T-cell (primary cell): ENCODE measurements at places on chromosomes 3 and 15. TPM values are rescaled to one million over a fixed set of nuclear protein-coding genes. Genes with fewer than 3 reads are reported as not detected.

DNA sequence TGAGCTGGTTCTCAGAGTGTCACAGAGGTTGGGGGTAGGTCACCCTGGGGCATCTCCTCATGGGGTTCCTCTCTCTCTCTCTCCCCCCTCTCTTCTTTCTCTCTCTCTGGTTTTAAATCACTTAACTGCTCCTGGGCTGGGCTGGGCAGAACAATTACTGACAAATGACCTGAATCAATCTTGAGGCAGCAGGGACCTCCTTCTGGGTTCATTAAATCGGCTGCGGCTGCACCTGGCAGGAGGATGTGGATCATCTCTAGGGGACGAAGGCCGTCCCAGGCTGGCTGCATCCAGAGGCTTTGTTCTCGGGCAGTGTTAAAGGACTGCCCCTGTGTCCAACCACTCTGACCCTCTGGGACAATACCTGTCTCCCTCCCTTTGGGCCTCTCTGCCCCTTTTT lies 143.1 kb downstream of the TLE3 start:
- no peaks in the 10 kb centered on the region for H3K4me1 ChIP-seq
- H3K27ac ChIP-seq: no peak overlapping the region
- no peak overlapping the region for H3K4me3 ChIP-seq

DNA sequence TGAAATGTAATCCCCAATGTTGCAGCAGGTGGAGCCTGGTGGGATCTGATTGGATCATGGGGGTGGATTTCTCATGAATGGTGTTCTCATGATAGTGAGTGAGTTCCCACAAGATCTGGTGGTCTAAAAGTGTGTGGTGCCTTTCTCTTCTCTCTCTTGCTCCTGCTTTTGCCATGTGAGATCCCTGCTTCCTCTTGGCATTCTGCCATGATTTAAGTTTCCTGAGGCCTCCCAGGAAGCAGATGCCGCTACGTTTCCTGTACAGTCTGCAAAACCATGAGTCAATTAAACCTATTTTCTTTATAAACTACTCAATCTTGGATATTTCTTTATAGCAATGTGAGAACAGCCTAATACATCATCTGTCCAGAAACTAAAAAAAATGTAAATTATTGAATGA lies 298.3 kb downstream of the MEX3B start:
- no peak overlapping the region for H3K4me3 ChIP-seq
- H3K36me3 ChIP-seq: no peaks in the 10 kb centered on the region
- no peak for DNase-seq
- no peaks in the 10 kb centered on the region for H3K4me1 ChIP-seq
- no peaks in the 10 kb centered on the region for H3K27me3 ChIP-seq
- no peak overlapping the region for H3K27ac ChIP-seq

GRCh38 chr3:42080453-42080872 lies 10.7 kb upstream of the TRAK1 start:
- H3K4me3 ChIP-seq: no peak overlapping the region
- H3K27ac ChIP-seq: peak overlapping the region; percentile 45
- no peaks in the 10 kb centered on the region for H3K4me1 ChIP-seq
- no peaks in the 10 kb centered on the region for H3K27me3 ChIP-seq
- DNase-seq: no peak
- no peaks in the 10 kb centered on the region for H3K36me3 ChIP-seq

DNA sequence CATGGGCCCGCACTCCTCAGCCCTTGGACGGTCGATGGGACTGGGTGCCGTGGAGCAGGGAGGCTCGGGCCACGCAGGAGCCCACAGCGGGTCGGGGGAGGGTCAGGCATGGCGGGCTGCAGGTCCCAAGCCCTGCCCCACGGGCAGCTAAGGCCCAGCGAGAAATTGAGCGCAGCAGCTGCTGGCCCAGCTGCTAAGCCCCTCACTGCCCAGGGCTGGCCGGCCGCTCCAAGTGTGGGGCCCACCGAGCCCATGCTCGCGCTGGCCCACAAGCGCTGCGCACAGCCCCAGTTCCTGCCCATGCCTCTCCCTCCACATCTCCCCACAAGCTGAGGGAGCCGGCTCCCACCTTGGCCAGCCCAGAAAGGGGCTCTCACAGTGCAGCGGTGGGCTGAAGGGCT lies 259.4 kb downstream of the VGLL3 start:
- H3K27ac ChIP-seq: no peak overlapping the region
- no peak for DNase-seq

- no peak overlapping the region for H3K27ac ChIP-seq
- no peaks in the 10 kb centered on the region for H3K4me1 ChIP-seq
- DNase-seq: no peak
- no peak overlapping the region for H3K4me3 ChIP-seq
- H3K36me3 ChIP-seq: no peaks in the 10 kb centered on the region
Measured at GRCh38 chr15:75666823-75667501, 19.2 kb downstream of the SNX33 start.

DNA sequence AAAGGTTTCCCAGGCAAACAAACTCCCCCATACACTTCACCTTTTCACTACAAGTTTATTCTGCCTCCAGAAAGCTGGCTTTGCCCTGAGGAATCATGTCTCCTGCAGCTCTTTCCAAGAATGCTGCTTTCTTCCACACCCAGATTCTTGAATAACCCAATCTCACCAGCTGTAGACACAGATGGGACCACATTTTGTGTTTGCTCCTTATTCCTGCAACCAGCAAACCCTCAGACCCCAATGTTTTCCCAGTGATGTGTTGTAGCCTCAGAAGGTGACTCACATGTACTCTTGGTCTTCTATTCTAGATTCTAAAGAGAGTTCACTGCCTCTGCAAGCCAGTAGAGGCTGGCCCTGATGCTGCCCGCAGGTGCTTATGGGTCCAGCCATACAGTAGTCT lies 23.6 kb upstream of the TRIM59 start:
- no peaks in the 10 kb centered on the region for H3K27me3 ChIP-seq
- no peak overlapping the region for H3K4me3 ChIP-seq
- H3K27ac ChIP-seq: no peak overlapping the region
- no peak for DNase-seq
- no peaks in the 10 kb centered on the region for H3K4me1 ChIP-seq

DNA sequence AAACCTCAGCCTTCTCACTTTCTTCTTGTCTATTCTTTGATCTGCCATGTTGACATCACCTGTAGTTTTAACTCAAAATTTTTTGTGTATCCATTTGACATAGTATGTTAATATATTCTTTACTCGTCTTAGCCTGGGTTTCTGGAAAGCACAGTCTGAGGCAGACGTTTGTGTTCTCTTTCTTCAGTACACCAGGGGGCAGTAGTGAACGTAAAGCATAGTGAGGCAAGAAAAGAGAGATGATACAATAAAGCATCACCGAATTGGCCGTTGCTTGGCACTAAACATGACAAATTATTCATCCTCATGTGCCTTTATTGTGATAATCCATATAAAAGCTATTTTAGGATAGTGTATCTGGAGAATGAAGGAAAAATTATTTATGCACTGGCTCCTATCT lies 141.0 kb upstream of the MYRIP start:
- H3K36me3 ChIP-seq: no peaks in the 10 kb centered on the region
- no peaks in the 10 kb centered on the region for H3K4me1 ChIP-seq
- H3K4me3 ChIP-seq: no peak overlapping the region

- no peaks in the 10 kb centered on the region for H3K27me3 ChIP-seq
- no peak overlapping the region for H3K27ac ChIP-seq
- H3K4me3 ChIP-seq: no peak overlapping the region
- no peaks in the 10 kb centered on the region for H3K4me1 ChIP-seq
- DNase-seq: no peak
Measured at GRCh38 chr3:146503461-146504202, 34.3 kb upstream of the PLSCR2 start.

DNA sequence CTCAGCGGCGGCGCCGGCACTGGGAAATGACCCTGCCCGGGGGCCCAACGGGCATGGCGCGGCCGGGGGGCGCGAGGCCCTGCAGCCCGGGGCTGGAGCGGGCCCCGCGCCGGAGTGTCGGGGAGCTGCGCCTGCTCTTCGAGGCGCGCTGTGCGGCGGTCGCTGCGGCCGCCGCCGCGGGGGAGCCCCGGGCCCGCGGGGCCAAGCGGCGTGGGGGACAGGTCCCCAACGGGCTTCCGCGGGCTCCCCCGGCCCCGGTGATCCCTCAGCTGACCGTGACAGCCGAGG lies 172 bp downstream of the ITPKA start:
- H3K4me3 ChIP-seq: peak overlapping the region; percentile 77
- H3K27me3 ChIP-seq: peaks cover 74% of the 10 kb centered on the region
- DNase-seq: no peak
- H3K27ac ChIP-seq: no peak overlapping the region
- H3K4me1 ChIP-seq: peaks cover 3% of the 10 kb centered on the region
- no peaks in the 10 kb centered on the region for H3K36me3 ChIP-seq

GRCh38 chr3:133956982-133957381 lies 61.3 kb upstream of the RAB6B start:
- H3K27me3 ChIP-seq: no peaks in the 10 kb centered on the region
- no peak for DNase-seq
- H3K4me1 ChIP-seq: no peaks in the 10 kb centered on the region
- H3K27ac ChIP-seq: no peak overlapping the region

DNA sequence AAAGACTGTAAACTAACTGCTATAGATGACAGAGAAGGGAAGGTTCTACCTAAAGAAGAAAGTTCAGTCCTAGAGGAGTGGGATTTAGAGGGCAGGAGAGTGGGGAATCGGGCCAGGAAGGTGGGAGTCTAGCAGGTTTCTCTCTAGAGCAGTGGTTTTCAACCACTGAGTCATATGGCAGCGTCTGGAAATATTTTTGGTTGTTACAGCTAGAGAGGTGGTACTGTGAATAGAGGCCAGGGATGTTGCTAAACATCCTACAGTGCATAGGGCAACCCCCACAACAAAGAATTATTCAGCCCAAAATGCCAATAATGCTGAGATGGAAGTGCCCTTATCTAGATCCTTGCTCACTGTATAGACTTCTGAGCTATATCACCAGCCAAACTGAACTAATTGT lies 28.7 kb downstream of the ATP1B3 start:
- H3K4me3 ChIP-seq: no peak overlapping the region
- H3K36me3 ChIP-seq: peaks cover under 1% of the 10 kb centered on the region
- DNase-seq: no peak
- H3K27ac ChIP-seq: no peak overlapping the region
- no peaks in the 10 kb centered on the region for H3K27me3 ChIP-seq

DNA sequence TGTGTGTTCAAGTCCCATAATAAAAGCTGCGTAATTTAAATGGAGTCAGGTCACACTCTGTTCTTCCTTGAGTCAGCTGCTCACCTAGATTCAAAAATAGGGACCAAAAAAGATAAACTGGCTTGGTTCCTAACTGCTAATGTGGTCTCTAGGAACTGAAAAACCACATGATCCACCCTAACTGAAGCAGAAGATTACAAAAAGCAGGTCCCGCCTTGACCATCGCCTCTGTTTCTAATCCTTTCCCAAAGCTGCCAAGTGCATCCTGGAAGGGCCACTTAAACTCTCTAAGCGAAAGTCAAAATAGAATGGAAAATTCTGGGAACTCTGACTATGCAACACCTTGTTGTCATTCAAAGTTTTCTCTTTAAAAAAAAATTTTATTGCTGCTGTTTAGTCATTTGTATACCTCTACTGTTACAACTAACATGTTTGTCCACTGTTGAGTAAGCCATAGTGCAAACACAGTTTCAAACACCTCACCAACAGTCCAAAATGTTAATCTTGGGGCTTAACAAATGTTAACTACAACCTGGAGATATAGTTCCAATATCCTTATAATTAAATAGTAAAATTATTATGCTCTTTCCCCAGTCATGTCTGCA lies 88.9 kb upstream of the THBS1 start:
- H3K4me1 ChIP-seq: no peaks in the 10 kb centered on the region
- H3K27ac ChIP-seq: no peak overlapping the region
- DNase-seq: no peak
- H3K36me3 ChIP-seq: no peaks in the 10 kb centered on the region
- H3K27me3 ChIP-seq: no peaks in the 10 kb centered on the region
- H3K4me3 ChIP-seq: no peak overlapping the region

DNA sequence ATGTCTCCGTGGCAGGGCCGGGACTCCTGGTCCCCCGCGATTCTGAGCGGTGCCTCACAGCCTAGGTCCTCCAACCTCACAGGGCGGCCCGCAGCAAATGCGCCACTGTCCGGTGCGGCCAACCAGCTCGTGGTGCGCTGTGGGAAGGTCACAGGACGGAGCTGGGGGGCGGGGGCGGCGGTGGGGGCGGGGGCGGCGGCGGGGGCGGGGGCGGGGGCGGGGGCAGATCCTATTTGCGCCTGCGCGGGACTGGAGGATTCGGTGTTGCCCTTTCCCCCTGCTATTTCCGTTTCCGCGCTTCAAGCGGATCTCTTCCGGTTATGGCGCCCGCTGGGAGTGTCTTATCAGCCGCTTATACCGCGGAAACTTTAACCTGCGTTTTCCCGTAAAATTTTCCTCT lies 106.7 kb upstream of the SNRPN start:
- peak; percentile 1 for DNase-seq
- H3K36me3 ChIP-seq: no peaks in the 10 kb centered on the region
- no peak overlapping the region for H3K27ac ChIP-seq

GRCh38 chr3:127961963-127962362 lies 46.9 kb downstream of the KBTBD12 start:
- H3K36me3 ChIP-seq: no peaks in the 10 kb centered on the region
- H3K27ac ChIP-seq: no peak overlapping the region
- H3K27me3 ChIP-seq: no peaks in the 10 kb centered on the region

GRCh38 chr15:47786371-47786770 lies 69.1 kb downstream of the SEMA6D start:
- H3K4me1 ChIP-seq: no peaks in the 10 kb centered on the region
- no peaks in the 10 kb centered on the region for H3K27me3 ChIP-seq
- H3K36me3 ChIP-seq: no peaks in the 10 kb centered on the region
- no peak for DNase-seq
- H3K27ac ChIP-seq: no peak overlapping the region

DNA sequence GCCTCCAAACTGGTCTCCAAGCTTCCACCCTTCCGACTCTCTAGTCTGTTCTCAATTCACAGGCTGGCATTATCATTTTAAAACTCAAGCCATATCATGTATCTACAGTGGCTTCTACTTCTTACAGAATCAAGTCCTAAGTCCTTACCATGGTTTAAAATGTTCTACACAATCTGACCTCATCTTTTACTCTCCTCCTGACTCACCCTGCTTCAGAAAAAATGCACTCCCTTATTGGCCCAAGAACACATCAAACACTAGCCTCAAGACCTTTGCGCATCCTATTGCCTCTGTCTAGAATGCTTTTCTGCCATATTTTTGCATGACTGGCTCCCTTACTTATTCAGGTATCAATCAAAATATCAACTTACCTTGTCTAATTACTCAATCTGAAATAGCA lies 11.0 kb downstream of the MRPL3 start:
- DNase-seq: no peak
- no peaks in the 10 kb centered on the region for H3K27me3 ChIP-seq
- H3K4me1 ChIP-seq: peaks cover 2% of the 10 kb centered on the region
- H3K4me3 ChIP-seq: no peak overlapping the region

- no peak overlapping the region for H3K4me3 ChIP-seq
- H3K27me3 ChIP-seq: no peaks in the 10 kb centered on the region
- no peak for DNase-seq
Measured at GRCh38 chr3:173762501-173762900, 365.0 kb downstream of the NLGN1 start.

GRCh38 chr3:185549651-185550111 lies 2.7 kb downstream of the LIPH start:
- H3K4me3 ChIP-seq: no peak overlapping the region
- H3K27ac ChIP-seq: no peak overlapping the region
- H3K36me3 ChIP-seq: no peaks in the 10 kb centered on the region
- H3K4me1 ChIP-seq: no peaks in the 10 kb centered on the region
- DNase-seq: no peak

The MUC13 gene
- 0.18 TPM for total RNA-seq

The CCDC71 gene
- 20.9 TPM for total RNA-seq

The RPLP1 gene
- total RNA-seq: 1,904 TPM

The CCDC33 gene
- total RNA-seq: not detected

The MINDY4B gene
- not detected for total RNA-seq
